ENCODE measurements at places on chromosomes 12 and 14.

GRCh38 chr12:50676756-50677155 is 87.1 kb upstream of the ATF1 start:
- no peak for DNase-seq

DNA sequence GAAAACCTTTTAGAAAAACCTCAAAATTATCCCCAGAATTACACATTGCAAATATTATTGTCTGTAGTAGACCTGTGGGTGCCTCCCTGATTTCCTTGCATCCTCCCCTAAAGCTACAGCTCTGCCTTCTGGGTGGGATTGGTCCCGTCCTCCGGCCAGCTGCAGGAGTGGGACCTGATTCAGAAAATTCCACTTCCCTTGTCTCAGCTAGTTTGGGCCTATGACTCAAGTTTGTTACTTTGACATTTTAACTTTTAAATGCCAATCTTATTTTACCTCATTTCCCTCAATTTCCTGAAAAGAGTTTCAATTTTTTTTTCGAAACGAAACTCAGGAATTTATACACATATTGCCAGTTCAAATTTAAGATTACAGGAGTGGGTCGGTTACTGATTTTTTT is 13.2 kb upstream of the SLC41A2 start:
- no peak for DNase-seq

DNA sequence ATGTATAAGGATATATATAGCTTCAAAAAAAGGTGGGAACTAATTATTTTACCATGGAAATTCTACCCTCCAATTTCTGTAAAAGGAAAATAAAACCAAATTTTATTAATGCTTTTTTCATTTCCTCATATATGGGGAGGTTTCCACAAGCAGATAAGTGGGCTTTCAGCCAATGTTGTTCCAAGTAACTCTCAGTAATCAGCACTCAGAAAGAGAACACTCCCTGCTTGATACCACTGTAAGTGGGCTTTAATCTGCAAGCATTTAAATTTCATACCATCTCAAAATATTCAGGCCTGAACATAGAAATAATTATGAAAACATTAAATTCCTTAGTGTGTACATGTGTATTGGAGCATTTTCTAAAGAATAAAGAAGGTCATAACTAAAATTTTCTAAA is 827.6 kb downstream of the C12orf50 start:
- no peak for DNase-seq

DNA sequence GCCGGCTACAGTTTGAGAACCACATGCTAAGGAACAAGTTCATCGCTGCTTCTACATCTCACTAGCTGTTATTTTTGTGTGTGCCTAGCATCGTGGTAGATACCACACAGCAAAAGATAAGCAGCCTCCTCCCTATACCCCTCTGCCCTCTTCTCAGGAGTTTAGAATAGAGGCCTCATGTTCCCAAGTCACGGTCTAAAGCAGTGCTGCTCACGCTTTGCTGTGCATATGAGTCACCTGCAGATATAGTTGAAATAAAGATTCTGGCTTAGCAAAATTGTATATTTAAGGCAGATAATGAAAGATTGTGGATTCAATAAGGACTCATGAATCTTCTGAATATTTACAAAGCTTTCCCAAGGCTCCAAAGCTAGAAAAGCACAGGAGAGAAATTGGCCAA is 28.0 kb downstream of the PLEKHG7 start:
- no peak for DNase-seq

GRCh38 chr12:64611341-64612284 is 1.3 kb downstream of the RASSF3 start:
- peak; percentile 35 for DNase-seq

All from MM.1S (cell line).